ENCODE measurements at places on chromosomes 1 and 21.
A peak's percentile ranks its signal among the peaks of the same experiment; 100 is the strongest.

DNA sequence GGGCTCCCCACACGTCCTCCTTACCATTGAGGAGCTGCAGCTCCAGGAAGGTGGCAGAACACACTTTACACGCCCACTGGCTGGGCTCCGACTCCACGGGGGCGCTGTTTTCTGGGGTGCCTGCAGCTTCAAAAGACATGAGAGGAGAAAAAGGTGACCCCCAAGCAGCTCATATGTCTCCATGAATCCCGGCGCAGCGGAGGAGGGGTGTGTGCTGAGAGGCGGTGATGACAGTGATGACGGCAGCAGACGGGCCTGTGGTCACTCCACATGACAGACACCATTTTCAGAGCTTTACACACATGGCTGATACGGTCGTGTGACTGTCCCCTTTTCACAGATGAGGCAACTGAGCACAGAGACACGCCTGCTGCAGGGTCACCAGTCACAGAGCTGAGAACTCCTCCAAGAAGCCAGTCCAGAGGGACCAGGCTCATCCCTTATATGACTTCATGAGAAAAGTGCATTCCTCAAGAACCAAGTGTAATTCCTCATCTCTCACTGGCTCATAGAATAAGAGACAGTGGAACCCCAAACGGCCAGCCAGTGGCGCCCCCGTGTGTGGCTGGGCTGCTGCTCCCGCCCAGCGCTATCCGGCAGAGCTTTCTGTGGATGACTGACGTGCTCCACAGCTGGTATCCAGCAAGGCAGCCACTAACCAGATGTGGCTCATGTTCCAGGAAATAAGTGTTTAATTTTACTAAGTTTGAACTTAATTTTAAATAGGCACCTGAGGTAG lies 31.9 kb downstream of the PRDM15 start:
- no peak for DNase-seq
- peaks cover 21% of the 10 kb centered on the region for H3K4me1 ChIP-seq
- no peaks in the 10 kb centered on the region for H3K27me3 ChIP-seq
- 0 out of 2 replicates have a peak, but pooled peaks cover 7% of the 10 kb centered on the region for H3K36me3 ChIP-seq
- H3K4me3 ChIP-seq = no peak overlapping the region

GRCh38 chr21:15849927-15850326 lies 120.1 kb downstream of the USP25 start:
- H3K4me1 ChIP-seq = no peaks in the 10 kb centered on the region
- H3K36me3 ChIP-seq = 0 out of 2 replicates have a peak, but pooled peaks cover 4% of the 10 kb centered on the region
- no peak for DNase-seq
- no peak overlapping the region for H3K4me3 ChIP-seq

GRCh38 chr21:44427241-44428120 lies 27.8 kb upstream of the LRRC3 start:
- H3K36me3 ChIP-seq = no peaks in the 10 kb centered on the region
- peaks cover 4% of the 10 kb centered on the region for H3K4me1 ChIP-seq
- no peaks in the 10 kb centered on the region for H3K27me3 ChIP-seq
- peak overlapping the region; percentile 88 for H3K27ac ChIP-seq
- no peak for DNase-seq

GRCh38 chr1:46516200-46516950 lies 26.7 kb downstream of the DMBX1 start:
- H3K27me3 ChIP-seq = no peaks in the 10 kb centered on the region
- no peak overlapping the region for H3K4me3 ChIP-seq
- no peak for DNase-seq
- H3K36me3 ChIP-seq = no peaks in the 10 kb centered on the region

DNA sequence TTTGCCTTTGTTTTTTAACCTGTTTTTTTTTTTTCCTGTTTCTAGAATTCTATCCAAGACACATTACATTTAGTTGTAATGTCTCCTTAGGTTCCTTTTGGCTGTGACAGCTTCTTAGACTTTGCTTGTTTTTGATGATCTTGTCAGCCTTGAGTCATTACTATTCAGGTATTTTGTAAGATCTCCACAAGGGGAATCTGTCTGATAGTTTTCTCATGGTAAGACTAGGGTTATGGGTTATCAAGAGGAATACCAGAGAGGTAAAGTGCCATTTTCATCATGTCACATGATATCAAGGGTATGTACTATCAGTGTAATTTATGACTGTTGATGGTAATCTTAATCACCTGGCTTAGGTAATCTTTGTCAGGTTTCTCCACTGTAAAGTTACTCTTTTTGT lies 99.1 kb upstream of the GFI1 start:
- peaks cover 8% of the 10 kb centered on the region for H3K4me1 ChIP-seq
- no peak for DNase-seq
- no peaks in the 10 kb centered on the region for H3K27me3 ChIP-seq
- no peak overlapping the region for H3K4me3 ChIP-seq

DNA sequence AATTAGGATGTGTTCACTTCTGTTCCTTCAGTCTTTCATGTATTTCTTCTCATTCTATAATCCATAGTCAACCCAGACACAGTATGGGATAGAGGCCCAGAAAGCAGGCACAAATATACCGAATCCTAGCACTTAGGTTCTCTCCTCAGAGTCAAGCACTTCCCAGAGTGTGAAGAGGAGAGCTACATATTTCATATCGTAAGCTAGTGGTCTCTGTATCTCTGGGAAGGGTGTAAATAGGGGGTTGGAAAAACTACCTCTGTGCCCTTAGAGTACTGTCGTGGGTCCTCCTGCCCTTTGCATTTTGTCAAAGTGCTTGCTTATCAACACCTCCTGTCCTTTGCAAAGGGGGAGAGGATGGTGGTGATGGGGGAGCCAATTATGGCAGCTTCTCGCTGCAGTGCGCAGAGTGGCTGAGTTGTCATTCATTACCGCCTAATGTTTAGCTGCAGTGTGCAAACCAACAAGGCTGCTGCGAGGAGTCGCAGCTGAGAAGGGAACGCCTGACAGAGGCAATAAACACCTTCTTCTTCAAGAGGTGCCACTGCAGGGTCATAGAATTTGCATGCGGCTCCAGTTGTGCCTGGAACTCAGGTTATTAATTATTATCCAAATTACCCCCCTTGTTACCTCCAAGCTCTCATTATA lies 182.7 kb downstream of the NUF2 start:
- H3K36me3 ChIP-seq = no peaks in the 10 kb centered on the region
- DNase-seq = no peak
- H3K4me1 ChIP-seq = no peaks in the 10 kb centered on the region
- H3K27ac ChIP-seq = no peak overlapping the region
- H3K27me3 ChIP-seq = no peaks in the 10 kb centered on the region
- H3K4me3 ChIP-seq = no peak overlapping the region

DNA sequence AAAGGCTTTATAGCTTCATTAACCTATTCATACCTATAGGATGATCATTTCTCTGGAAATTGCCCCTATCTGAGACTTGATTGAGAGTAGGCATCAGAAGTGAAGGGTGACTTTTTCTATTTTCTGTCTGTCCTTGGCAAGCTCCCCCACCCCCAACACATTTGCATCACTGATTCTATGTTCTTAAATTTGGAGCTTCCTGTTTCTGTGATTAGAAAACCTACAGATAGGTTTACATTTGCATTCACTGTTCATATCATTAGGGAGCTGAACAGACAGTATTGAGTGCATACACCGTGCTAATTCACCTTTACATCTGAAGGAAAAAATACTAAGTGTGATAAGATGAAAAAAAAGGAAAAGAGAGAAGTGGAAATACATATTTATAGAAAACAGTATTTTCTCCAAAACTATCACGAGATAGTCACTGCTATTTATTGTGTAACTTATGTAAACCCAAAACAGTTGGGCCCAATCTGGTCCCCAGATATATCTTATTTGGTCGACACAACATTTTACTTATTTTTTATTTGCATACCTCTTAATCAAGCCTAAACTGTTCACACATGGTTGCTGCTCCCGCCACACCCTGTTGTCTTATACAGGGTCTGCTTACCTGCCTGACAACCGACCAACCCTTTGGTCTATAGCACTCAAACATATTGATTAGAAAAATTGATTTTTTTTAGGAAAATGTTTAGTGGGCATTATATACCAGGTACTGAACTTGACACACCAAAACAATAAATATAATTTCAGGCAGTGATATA lies 218.8 kb downstream of the NTNG1 start:
- DNase-seq = no peak
- H3K27ac ChIP-seq = no peak overlapping the region
- no peaks in the 10 kb centered on the region for H3K27me3 ChIP-seq
- H3K4me1 ChIP-seq = no peaks in the 10 kb centered on the region
